NCI-H345 (cell line): ENCODE measurements at places on chromosomes 11 and 22.

DNA sequence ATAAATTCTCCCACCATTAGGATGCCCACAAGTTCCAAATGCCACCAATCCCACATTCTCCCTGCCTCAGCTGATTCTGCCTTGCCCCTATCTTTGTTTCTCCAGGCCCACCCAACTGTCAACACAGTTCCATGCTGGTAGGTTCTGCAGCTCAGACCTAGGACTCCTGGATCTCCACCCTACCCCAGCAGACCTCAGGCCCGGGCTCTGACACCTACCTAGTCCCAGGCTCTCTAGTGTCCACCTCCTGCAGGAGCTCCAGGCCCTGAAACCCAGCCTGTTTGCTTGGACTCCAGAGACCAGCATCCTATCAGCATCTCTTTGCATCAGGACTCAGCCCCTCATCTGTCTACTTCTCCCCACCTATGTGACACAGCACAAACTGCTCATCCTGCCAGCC, 86.5 kb downstream of the PDE2A start:
- no peak for DNase-seq

GRCh38 chr11:116217006-116217405, 555.8 kb downstream of the BUD13 start:
- peak; percentile 47 for DNase-seq

GRCh38 chr11:92018332-92018731, 206.3 kb upstream of the FAT3 start:
- no peak for DNase-seq

DNA sequence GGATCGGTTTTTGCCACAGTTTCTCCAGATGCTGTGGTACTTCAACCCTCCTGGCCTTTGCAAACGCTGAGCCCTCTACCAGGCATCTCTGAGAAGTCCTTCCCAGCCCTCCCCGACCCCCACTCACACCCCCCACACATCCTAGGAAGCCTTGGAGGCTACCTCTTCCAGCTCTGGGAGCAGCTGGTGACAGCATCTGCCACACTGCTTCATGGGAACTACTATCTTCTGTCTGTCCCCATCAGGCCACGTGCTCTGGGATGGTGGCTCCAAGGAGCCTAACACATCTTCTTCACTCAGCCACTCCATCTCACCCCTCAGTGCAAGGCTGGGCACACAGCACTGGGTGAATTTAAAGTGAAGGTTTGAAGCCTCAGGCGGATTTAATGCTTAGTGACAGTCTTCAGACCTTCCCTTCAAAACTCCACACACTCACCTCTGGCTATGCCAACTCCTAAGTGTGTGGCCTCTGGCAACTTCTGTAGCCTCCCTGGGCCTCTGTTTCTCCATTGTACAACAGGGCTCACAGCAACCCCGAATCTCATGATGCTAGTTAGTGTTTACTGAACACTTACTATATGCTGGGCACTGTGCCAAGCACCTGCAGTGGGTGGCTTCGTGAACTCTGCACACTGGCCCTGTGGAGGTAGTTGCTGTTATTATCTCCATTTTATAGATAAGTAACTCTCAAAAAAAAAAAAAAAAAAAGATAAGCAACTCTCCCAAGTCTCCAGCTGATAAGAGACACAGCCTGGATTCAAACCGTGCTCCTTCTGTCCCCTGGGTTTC, 7.3 kb upstream of the TP53I11 start:
- DNase-seq: peak; percentile 20

DNA sequence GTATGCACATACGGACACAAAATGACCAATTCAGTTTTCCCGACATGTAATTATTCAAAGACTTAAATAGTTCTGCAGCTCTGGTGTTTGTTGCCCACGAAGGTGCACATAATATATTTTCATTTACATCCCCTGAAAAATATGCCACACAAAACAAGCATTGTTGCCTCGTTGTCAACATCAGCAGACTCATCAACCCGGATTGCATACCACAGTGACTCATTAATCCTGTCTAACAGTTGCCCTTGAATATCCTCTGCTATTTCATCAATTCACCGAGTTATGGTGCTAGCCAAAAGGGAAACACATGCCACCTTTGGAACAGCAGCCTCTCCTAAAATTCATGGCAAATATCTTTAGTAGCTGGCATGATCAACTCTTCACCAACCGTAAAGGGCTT, 582.2 kb downstream of the LRRC4C start:
- DNase-seq: no peak

GRCh38 chr22:43658823-43659222, 153.3 kb downstream of the EFCAB6 start:
- no peak for DNase-seq

DNA sequence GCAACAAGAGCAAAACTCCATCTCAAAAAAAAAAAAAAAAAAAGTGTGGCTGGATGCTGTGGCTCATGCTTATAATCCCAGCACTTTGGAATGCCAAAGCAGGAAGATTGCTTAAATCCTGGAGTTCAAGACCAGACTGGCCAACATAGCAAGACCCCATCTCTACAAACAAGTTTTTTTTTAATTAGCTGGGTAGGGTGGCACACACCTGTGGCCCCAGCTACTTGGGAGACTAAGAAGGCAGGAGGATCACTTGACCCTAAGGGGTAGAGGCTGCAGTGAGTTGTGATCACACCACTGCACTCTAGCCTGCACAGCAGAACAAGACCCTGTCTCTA, 19.0 kb upstream of the FEZ1 start:
- DNase-seq: no peak

DNA sequence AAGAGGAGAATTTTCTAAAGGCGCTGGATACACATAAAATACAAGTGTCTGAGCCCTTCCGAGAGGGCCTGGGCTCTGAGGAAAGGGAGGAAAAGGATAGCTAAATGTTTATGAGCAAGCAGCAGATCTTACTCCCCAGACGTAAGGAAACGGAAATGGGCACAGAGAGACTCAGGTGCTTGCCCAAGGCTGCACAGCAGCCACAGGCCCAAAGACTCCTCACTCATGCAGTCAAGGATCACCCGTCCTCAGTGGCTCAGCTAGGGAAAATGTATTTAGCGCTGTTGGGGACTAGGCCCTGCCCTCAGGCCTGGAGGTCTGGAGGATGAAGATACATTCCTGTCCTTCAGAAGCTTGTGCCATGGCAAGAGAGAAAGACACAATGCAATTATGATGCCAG, 107.2 kb upstream of the SYT13 start:
- no peak for DNase-seq

DNA sequence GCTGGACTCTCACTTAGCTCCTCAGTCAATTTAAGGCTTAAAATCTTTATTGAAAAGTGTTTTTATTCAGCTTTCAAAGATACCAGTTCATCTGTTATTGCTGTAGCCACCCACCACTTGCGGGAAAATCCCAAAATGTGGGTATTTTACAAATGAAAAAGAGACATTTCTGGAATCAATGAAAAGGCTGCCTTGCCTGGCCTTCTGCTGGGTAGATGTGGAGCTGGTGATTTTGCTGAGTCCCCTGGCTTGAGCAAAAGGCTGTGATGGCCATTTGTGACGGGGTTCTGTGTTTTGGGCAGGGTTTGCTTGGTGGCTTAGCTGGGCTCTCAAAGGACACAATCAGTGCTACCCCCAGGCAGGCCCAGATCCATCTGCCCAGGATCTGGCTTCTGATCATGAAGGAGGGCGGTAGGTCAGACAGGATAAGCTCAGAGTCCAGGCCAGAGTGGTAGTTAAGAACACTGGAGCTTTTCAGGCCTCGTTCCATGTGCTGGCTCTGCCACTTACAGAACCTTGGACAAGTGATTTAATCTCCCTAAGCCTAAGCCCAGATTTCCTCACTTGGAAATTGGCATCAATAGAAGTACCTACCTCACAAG, 36.1 kb downstream of the UBASH3B start:
- no peak for DNase-seq

DNA sequence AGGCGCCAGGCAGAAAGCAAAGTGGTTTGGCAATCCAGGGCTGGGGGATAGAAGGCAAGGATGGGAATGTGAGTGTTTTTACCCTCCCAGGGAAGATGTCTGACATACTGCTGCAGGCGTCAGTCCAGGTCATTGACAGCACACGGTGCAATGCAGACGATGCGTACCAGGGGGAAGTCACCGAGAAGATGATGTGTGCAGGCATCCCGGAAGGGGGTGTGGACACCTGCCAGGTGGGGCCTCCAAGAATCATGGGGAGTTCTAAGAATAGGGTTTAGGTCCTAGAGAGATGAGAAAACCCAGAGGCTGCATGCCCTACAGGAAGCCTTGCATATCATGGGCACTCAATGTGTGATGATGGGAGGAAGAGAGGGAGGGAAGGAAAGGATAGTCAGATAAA, 28.3 kb upstream of the SMIM35 start:
- no peak for DNase-seq

- no peak for DNase-seq
Measured at GRCh38 chr11:34408580-34409172, 30.1 kb upstream of the CAT start.

DNA sequence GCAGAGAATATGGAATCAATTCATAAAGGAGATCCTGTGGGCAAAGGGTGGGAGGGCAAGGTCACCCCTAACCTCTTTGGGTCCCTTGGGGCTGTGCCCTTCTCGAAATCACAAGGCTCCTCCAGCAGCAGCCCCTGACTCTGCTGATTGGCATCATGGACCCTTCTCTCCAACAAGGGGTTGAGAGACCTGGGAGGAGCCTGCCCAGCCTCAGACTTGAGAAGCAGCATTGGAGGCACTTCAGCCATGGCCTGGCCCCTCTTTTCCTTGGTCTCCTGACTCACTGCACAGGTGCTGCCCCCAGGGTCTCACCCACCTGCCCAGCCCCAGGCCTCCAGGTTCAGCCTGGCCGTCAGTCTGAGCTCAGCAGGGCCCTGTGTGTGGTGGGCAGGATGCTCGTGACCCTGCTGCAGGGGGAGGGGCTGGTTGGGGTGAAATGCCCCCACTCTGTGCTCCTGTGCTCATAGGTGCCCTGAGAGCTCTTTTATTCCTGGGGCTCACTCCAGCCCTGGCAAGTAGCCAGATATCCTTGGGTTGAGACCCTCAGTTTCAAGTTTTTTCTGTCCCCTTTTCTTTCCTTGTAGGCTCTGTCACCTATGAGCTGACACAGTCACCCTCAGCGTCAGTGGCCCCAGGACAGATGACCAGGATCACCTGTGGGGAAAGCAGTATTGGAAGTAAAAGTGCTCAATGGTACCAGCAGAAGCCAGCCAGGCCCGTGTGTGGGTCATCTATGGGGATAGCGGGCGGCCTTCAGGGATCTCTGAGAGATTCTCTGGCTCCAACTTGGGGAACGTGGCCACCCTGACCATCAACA, 110.8 kb downstream of the GGTLC2 start:
- no peak for DNase-seq

- DNase-seq: no peak
Measured at GRCh38 chr11:67404515-67405195, 772 bp downstream of the TBC1D10C start.

- DNase-seq: no peak
Measured at GRCh38 chr11:68867066-68867465, 25.4 kb upstream of the CPT1A start.

GRCh38 chr11:31484497-31484896, 24.9 kb downstream of the IMMP1L start:
- DNase-seq: no peak

- DNase-seq: no peak
Measured at GRCh38 chr11:112525270-112525669, 264.6 kb upstream of the PLET1 start.

DNA sequence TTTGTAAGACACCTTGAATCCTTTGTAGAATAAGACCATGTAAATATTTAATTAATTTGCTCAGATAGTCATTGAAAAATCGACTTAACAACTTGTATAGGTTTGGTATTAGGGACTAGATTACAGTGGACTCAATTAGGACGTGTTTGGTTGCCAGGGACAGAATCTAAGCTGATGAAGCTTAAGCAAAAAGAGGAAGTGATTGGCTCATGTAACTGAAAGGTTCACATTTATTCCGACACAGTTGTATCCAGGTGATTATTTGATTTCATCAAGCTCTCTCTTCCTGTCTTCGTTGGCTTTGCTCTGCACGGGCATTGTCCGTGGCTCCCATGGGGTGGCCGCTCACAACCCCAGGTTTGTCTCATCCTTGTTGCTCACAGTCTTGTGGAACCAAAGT, 146.4 kb downstream of the C11orf91 start:
- no peak for DNase-seq

GRCh38 chr11:99535819-99536218, 515.1 kb downstream of the CNTN5 start:
- no peak for DNase-seq
